ENCODE measurements at places on chromosomes 2 and 18. TPM values are rescaled to one million over a fixed set of nuclear protein-coding genes. Genes with fewer than 3 reads are reported as not detected.

The LTBP1 gene
- 9.8 TPM for polyA plus RNA-seq

The SLC16A14 gene
- polyA plus RNA-seq = 2.2 TPM

The IFIH1 gene
- polyA plus RNA-seq = 2.9 TPM

The FSHR gene
- not detected for polyA plus RNA-seq

The C2orf80 gene
- 3.3 TPM for polyA plus RNA-seq

The CKAP2L gene
- polyA plus RNA-seq = 11.8 TPM

The XDH gene
- polyA plus RNA-seq = not detected

The RBM43 gene
- 1.1 TPM for polyA plus RNA-seq

The APOB gene
- polyA plus RNA-seq = 0.07 TPM

The VIT gene
- polyA plus RNA-seq = 0.20 TPM

The PGAP1 gene
- polyA plus RNA-seq = 3.6 TPM

The SCTR gene
- polyA plus RNA-seq = not detected

The FTCDNL1 gene
- 0.58 TPM for polyA plus RNA-seq

The UGT1A10 gene
- polyA plus RNA-seq = not detected

The VIL1 gene
- polyA plus RNA-seq = not detected

The RTP5 gene
- 5.2 TPM for polyA plus RNA-seq

The SLC35F6 gene
- 14.3 TPM for polyA plus RNA-seq

The CHRNA1 gene
- 0.44 TPM for polyA plus RNA-seq

The UGT1A5 gene
- polyA plus RNA-seq = not detected

The SCN9A gene
- 0.22 TPM for polyA plus RNA-seq

The GNLY gene
- 4.5 TPM for polyA plus RNA-seq

The OSR1 gene
- 0.44 TPM for polyA plus RNA-seq
